ENCODE measurements at places on chromosomes 16 and 17.

DNA sequence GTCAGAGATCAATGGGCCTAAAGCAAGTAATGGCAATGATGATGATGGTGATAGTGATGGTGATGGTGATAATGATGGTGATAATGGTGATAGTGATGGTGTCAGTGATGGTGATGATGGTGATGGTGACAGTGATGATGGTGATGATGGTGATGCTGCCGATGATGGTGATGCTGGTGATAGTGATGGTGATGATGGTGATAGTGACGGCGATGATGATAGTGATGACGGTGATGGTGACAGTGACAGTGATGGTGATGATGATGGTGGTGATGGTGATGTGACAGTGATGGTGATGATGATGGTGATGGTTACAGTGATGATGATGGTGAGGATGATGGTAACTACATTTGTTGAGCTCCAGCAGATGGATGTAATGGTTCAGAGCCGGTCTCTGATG, 30.8 kb upstream of the OR4D1 start:
- DNase-seq = no peak
- no peak overlapping the region for H3K27ac ChIP-seq
- H3K27me3 ChIP-seq = peaks cover 34% of the 10 kb centered on the region
- H3K36me3 ChIP-seq = no peaks in the 10 kb centered on the region
- no peak overlapping the region for H3K4me3 ChIP-seq
- H3K4me1 ChIP-seq = no peaks in the 10 kb centered on the region

DNA sequence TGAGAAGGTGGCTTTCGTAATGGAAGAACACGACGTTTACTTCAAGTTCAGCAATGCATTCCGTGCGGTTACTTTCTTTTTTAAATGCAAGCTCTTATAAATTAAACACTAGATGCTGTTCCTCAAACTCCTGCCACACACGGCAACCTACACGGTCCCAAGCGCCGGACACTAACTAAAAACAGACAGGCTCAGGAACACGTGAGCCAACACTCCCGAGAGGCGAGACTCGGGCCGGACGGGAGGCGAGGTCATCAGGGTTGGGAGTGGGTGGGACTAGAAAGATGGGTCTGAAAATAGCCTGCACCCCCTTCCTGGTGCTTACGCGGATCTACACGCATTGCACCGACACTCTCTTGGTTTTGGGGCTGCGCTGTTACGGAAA, 6.4 kb downstream of the CLCN7 start:
- DNase-seq = no peak
- H3K36me3 ChIP-seq = no peaks in the 10 kb centered on the region
- no peaks in the 10 kb centered on the region for H3K27me3 ChIP-seq
- no peak overlapping the region for H3K27ac ChIP-seq
- H3K4me1 ChIP-seq = no peaks in the 10 kb centered on the region

- no peaks in the 10 kb centered on the region for H3K36me3 ChIP-seq
- DNase-seq = no peak
- no peak overlapping the region for H3K27ac ChIP-seq
- no peak overlapping the region for H3K4me3 ChIP-seq
- peaks cover 10% of the 10 kb centered on the region for H3K27me3 ChIP-seq
Measured at GRCh38 chr17:79630126-79630525, 19.3 kb upstream of the RBFOX3 start.

DNA sequence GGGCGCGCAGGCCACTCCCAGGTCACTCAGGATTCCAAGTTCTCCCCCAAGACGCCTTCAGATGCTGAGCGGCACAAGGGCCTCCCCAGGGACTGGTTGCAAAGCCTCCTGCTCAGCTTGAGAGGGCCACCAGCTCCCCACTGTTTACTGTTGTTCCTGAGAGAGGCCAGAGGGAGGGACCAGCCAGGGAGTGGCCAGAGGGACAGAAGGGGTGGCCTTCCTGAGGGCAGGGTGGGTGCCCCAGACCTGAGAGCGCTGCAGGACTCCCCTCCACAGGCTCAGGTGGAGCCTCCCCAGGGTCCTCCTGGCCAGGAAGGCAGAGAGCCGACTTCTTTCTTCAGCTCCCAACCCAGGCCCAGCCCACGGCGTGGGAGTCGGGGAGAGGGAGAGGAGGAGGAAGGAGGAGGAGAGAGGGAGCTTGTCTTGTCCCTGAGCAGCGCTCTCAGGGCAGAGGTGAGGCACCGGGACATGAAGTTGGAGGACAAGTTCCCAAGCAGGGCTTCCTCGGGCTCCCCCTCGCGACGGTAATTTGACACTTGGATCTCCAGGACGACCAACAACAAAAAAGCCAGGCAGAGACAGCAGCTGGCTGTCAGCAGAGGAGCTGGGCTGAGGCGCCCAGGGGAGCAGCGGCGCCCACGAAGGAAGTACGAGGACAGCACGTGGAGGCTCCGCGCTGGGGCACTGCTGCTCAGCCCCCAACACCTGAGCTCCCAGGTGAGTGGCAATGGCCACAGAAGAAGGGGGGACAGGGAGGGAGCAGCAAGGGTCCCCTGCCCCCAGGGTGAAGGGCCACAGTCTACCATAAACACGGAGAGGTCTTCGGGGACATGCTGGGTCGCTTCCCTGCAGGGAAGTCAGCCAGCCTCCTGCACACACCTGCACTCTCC, 497 bp downstream of the SMIM5 start:
- peak; percentile 89 for DNase-seq
- peak overlapping the region; percentile 71 for H3K27ac ChIP-seq
- no peaks in the 10 kb centered on the region for H3K27me3 ChIP-seq
- no peak overlapping the region for H3K4me3 ChIP-seq
- no peaks in the 10 kb centered on the region for H3K36me3 ChIP-seq

GRCh38 chr17:2500446-2500845, 11.2 kb downstream of the METTL16 start:
- H3K4me3 ChIP-seq = no peak overlapping the region
- no peak overlapping the region for H3K27ac ChIP-seq
- no peaks in the 10 kb centered on the region for H3K4me1 ChIP-seq
- H3K27me3 ChIP-seq = no peaks in the 10 kb centered on the region
- no peak for DNase-seq

DNA sequence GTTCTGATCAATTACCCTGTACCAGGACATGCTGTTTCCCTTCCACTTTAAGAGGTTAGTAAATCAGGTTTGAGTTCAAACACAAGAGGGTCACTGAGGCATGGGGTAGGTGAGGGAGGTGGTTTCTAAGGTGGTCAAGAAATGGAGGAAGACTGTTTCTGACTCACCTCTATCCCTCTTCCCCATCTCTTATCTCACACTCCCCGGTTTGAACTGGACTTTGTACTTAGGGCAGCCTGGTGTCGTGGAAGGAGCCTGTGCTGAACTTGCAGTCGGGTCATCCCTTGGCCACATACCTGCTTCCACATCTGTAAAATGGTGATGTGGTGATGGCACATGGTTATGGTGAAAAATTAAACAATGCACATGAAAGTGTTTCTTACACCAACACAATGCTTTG, 17.2 kb upstream of the TMEM98 start:
- H3K36me3 ChIP-seq = no peaks in the 10 kb centered on the region
- no peak overlapping the region for H3K27ac ChIP-seq
- no peak for DNase-seq
- peaks cover 11% of the 10 kb centered on the region for H3K4me1 ChIP-seq
- H3K27me3 ChIP-seq = no peaks in the 10 kb centered on the region

DNA sequence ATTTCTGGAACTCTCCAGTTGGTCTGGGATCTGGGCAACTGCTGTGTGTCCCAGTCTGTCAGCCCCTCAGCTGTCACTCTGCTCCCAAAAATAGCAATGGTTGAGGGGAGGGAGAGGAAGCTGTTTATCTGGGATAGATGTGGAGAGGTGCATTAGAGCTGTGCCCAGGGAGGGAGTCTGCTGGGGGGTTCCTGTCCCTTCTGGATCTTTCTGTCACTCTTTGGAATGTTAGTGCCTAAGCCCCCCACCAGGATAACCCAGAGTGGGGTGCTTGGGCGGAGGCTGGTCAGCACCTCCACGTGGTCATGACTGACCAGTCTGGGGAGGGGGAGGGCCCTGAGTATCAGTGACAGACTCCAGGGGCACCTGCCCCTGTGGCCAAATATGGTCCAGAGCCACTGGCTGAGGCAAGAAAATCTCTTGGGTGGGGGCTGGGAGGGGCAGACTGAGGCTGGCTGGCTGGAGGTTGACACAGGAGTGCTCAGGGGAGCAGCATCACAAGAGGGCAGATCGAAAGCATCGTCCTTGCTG, at the start of gene UNC45B:
TSS of gene UNC45B (plus strand) at position 443 of the 531 bp plus-strand sequence. CDS start 447 bp downstream, outside the sequence.
- H3K4me1 ChIP-seq = peaks cover 32% of the 10 kb centered on the region
- H3K27ac ChIP-seq = peak within 1 kb of the TSS; percentile 99
- DNase-seq = no peak
- H3K4me3 ChIP-seq = peak within 1 kb of the TSS; percentile 29
- peaks cover 20% of the 10 kb centered on the region for H3K36me3 ChIP-seq

GRCh38 chr16:2858245-2859025, 465 bp upstream of the PRSS22 start:
- no peak for DNase-seq
- no peak overlapping the region for H3K4me3 ChIP-seq
- no peaks in the 10 kb centered on the region for H3K4me1 ChIP-seq
- peaks cover 34% of the 10 kb centered on the region for H3K27me3 ChIP-seq

- H3K27me3 ChIP-seq = no peaks in the 10 kb centered on the region
- no peaks in the 10 kb centered on the region for H3K4me1 ChIP-seq
- no peak overlapping the region for H3K4me3 ChIP-seq
- DNase-seq = no peak
Measured at GRCh38 chr17:801660-802059, 19.5 kb downstream of the MRM3 start.

DNA sequence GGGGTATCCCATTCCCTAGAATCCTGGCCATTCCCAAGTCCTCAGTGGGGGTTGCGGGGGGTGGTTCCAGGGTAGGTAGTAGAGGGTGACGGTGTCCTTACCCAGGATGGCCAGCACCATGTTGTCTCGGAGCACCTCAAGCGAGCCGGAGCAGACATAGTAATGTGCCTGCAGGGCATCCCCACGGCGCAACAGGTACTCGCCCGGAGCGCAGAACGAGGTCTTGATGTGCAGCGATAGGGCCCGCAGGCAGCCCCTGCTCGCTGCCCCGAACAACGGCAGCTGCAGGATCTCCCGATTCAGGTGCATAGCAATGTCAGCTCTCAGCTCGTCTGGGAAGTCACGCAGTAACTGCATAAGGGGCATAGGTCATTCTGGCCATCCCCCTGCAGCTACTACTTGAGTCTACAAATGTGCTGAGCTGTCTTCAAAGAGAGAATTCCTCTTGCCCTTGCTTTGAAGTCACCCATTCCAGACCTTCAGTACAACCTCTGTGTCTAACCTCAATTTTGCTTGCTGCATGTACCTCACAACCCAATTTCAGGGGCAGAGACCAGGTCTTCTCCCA, 11.5 kb upstream of the RAB5C start:
- H3K27ac ChIP-seq = no peak overlapping the region
- no peak for DNase-seq
- no peaks in the 10 kb centered on the region for H3K36me3 ChIP-seq
- H3K4me1 ChIP-seq = peaks cover 2% of the 10 kb centered on the region

- DNase-seq = no peak
- peak overlapping the region; percentile 62 for H3K4me3 ChIP-seq
- peaks cover 5% of the 10 kb centered on the region for H3K4me1 ChIP-seq
- H3K36me3 ChIP-seq = peaks cover under 1% of the 10 kb centered on the region
- no peaks in the 10 kb centered on the region for H3K27me3 ChIP-seq
- peak overlapping the region; percentile 69 for H3K27ac ChIP-seq
Measured at GRCh38 chr17:752620-753219, 656 bp upstream of the GEMIN4 start.

Data from cardiac muscle cell (in vitro differentiated cells and primary cell).